ENCODE measurements at places on chromosomes 4 and X.

- H3K4me3 ChIP-seq = no peak overlapping the region
- DNase-seq = no peak
These were observed 6.8 kb downstream of the MMAA start for GRCh38 chr4:145625677-145626622.

GRCh38 chr4:126752702-126753101 lies 880.1 kb upstream of the INTU start:
- H3K4me1 ChIP-seq = no peaks in the 10 kb centered on the region
- no peak overlapping the region for H3K27ac ChIP-seq
- H3K4me3 ChIP-seq = no peak overlapping the region
- no peaks in the 10 kb centered on the region for H3K36me3 ChIP-seq
- no peaks in the 10 kb centered on the region for H3K27me3 ChIP-seq
- no peak for DNase-seq

DNA sequence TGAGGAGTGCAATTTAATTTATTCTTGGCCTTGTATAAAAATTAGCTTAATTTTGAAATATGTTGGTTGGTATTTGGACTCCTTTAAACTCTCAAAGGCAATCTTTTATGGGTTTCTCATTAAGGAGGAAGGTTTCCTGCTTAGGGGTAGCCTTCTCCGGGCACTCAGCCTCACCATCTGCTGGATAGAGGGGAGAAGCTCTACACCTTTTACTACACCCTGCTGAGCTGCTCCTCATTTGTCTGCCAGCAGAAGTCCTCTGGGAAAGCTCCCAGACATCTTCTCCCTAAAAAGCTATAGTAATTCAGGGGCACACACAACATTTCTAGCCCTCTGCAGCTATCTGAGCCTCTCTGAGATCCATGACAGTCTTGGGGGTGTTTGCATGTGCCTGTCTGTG lies 179.1 kb downstream of the SOWAHB start:
- DNase-seq = no peak
- H3K36me3 ChIP-seq = no peaks in the 10 kb centered on the region
- H3K27ac ChIP-seq = no peak overlapping the region
- no peaks in the 10 kb centered on the region for H3K27me3 ChIP-seq
- no peaks in the 10 kb centered on the region for H3K4me1 ChIP-seq
- no peak overlapping the region for H3K4me3 ChIP-seq

DNA sequence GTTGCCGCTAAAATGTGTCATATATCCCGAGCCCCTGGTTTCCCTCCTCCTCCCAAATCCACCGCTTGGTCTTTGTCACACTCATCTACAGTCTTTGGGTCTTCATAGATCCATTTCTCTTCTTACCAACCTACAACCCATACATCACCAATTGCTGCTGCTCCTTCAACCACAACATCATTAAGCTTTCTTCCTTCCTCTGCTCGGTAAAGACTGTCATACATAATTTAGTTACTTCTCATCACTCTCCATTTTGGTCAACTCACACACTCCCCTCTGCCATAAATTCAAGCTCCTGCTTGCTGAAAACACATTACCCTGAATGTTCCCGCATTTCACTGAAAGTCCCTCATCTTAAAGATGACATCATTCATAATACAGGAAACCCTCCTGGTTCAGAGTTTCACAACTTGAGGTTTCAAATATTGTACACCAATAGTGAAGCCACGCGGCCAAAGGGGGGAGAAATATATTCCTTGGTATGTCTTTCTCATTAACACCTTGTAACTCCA lies 1.7 kb upstream of the DCTD start:
- peaks cover 31% of the 10 kb centered on the region for H3K4me1 ChIP-seq
- no peaks in the 10 kb centered on the region for H3K27me3 ChIP-seq
- H3K4me3 ChIP-seq = no peak overlapping the region
- peak; percentile 63 for DNase-seq
- H3K36me3 ChIP-seq = peaks cover 8% of the 10 kb centered on the region

- no peak for DNase-seq
- H3K4me3 ChIP-seq = no peak overlapping the region
- no peak overlapping the region for H3K27ac ChIP-seq
- H3K36me3 ChIP-seq = no peaks in the 10 kb centered on the region
These were observed 2.6 kb downstream of the ARHGAP10 start for GRCh38 chr4:147734496-147734895.
